ENCODE measurements at places on chromosomes 12 and 14.

- no peak for DNase-seq
- no peaks in the 10 kb centered on the region for H3K27me3 ChIP-seq
- no peaks in the 10 kb centered on the region for H3K4me1 ChIP-seq
- no peaks in the 10 kb centered on the region for H3K36me3 ChIP-seq
- H3K4me3 ChIP-seq: no peak overlapping the region
These were observed 7.0 kb upstream of the HECTD4 start for GRCh38 chr12:112389228-112389627.

DNA sequence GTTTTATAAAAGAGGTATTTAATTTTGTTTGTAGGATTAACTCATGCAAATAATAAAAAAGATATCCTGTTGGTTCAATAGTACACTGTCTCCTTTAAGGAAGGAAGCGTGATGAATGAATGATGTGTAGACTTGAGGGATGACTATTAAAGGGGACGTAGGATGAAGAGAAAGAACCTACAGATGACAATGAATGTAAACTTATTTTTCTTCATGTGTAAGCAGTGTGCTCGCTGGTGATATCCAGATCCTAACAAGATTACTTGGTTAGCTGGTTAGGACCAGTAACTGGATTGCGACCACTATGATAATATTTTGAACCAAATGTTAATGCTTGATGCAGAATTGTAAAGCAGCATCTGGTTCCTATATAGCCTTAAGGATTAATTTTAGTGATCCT is 2.6 kb downstream of the ARF6 start:
- peaks cover 24% of the 10 kb centered on the region for H3K4me1 ChIP-seq
- DNase-seq: no peak
- H3K36me3 ChIP-seq: peaks cover 12% of the 10 kb centered on the region
- H3K27me3 ChIP-seq: no peaks in the 10 kb centered on the region

GRCh38 chr12:26402648-26403047 is 207.3 kb downstream of the SSPN start:
- H3K36me3 ChIP-seq: no peaks in the 10 kb centered on the region
- no peaks in the 10 kb centered on the region for H3K27me3 ChIP-seq
- H3K4me1 ChIP-seq: no peaks in the 10 kb centered on the region
- no peak overlapping the region for H3K27ac ChIP-seq
- H3K4me3 ChIP-seq: no peak overlapping the region

DNA sequence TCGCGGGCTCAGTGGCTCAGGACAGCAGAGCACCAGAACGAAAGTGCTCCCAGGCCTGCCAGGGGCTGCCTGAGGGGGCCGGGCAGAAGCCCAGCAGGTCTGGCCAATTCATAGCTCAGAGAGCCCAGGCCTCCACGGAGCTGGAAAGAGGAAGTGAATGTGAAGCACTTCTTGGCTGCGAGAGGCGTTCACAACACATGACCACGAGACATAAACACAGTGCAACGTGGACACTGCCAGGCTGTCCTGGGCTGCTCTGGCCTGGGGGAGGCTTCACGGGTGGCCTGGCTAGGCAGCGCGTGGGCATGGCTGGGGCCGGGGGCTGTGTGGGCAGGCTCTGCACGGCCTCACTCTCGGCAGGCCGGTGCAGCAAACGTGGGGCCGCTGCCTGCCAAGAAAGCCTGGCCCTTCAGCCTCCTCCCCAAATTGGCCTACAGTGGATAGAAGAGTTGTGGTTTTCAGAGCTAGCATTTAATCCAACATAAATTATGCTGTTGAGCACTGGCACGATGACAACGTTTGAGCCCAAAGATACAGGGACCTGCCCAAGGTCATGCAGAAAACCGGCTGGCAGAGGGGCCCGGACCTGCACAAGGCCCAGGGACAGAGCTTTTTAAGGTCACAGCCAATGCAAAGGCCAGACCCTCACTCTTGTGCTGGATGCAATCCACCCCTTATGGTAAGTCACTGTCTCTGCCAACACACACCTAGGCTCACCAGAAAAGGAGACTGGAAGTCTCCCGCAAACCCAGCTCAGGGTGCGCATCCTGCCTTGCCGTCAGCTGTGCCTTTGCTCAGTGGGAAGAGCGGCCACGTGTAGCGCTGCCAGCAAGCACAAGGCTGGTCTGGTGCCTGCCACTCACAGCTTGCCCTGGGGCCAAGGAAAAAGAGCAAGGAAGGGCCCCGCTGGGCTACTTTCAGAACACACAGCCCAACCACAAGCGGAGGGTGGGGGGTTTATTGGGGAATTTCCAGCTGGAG is 8.6 kb downstream of the SLC25A29 start:
- H3K27ac ChIP-seq: no peak overlapping the region
- no peak overlapping the region for H3K4me3 ChIP-seq
- H3K36me3 ChIP-seq: no peaks in the 10 kb centered on the region
- DNase-seq: no peak

GRCh38 chr12:39395866-39396265 is 47.1 kb downstream of the KIF21A start:
- no peak overlapping the region for H3K27ac ChIP-seq
- H3K27me3 ChIP-seq: no peaks in the 10 kb centered on the region
- no peak for DNase-seq
- H3K4me3 ChIP-seq: no peak overlapping the region
- H3K36me3 ChIP-seq: no peaks in the 10 kb centered on the region

DNA sequence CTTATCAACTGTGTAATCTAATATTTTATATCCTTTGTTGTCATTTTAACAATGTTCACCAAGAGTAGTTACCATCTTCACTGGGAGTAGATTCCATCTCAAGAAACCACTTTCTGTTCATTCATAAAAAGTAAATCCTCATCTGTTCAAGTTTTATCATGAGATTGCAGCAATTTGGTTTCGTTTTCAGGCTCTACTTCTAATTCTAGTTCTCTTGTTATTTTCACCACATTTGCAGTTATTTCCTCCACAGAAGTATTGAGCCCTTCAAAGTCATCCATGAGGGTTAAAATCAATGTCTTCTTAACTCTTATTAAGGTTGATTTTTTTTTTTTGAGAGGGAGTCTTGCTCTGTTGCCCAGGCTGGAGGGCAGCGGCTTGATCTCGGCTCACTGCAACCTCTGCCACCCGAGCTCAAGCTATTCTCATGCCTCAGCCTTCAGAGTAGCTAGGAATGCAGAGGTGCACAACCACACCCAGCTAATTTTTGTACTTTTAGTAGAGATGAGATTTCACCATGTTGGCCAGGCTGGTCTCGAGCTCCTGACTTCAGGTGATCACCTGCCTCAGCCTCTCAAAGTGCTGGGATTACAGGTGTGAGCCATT is 276.6 kb downstream of the ACSS3 start:
- no peaks in the 10 kb centered on the region for H3K4me1 ChIP-seq
- H3K27me3 ChIP-seq: no peaks in the 10 kb centered on the region
- H3K36me3 ChIP-seq: no peaks in the 10 kb centered on the region
- H3K27ac ChIP-seq: no peak overlapping the region
- no peak overlapping the region for H3K4me3 ChIP-seq

DNA sequence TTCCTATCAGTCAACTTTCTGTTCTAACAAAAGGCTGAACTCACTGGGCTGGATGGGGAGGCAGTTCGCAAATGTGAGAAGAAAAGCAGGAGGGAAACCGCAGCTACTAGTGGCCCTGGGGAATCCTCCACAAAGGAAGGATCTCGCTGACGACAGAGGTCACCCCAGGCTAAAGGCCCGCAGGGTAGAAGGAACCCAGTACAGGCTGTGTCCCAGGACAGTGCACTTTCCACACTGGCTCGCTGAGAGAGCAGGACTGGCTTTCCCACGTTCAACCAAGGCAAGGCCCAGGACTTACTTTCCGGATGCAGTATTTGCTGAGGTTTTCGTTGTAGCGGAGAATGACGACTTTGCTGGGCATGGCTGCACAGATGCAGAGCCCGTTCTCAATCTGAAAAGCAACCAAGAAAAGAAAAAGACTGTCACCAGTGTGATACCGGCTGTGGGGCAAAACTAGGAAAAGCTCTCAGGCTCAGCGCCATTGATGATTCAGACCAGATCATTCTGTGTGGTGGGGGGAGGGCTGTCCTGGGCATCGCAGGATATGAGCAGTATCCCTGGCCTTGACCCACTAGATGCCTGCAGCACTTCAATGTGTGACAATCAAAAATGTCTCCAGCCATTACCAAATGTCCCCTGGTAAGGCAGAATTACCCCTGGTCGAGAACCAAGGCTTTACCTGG is 36.3 kb downstream of the PRKAB1 start:
- no peaks in the 10 kb centered on the region for H3K4me1 ChIP-seq
- no peak overlapping the region for H3K27ac ChIP-seq
- no peak overlapping the region for H3K4me3 ChIP-seq
- DNase-seq: no peak
- peaks cover 13% of the 10 kb centered on the region for H3K36me3 ChIP-seq

- no peaks in the 10 kb centered on the region for H3K4me1 ChIP-seq
- no peak overlapping the region for H3K4me3 ChIP-seq
- no peak for DNase-seq
- no peak overlapping the region for H3K27ac ChIP-seq
These were observed 52.0 kb downstream of the PEX5 start for GRCh38 chr12:7241404-7242005.

DNA sequence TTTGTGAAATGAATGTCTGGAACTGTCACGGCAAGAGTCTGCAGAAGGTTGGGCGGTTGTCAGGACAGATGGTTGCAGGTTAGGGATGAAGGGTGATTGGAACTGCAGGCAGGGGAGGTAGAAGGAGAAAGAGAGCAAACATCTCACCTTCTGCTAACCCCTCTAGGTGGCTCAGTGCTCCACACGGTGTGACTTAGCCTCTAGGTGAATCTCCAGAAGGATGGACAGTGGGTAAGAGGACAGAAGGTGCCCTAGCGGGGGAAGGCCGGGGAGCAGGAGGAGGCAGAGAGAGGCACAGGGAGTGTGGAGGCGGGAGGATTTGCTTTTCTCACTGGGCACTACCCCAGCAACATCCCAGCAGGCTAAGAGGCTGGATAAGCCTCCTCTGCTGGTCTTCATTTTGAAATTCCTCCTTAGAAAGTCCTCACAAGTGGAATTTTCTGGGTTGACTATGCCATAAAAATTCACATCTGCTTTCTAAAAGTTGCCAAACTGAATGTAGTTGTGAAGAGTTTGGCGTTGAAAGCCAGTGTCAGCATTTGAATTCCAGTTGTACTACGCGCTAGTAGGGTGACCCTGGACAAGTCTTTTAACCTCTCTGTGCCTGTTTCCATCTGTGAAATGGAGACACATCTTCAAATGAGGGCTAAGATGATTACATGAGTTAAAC is 10.7 kb upstream of the GPR68 start:
- H3K4me3 ChIP-seq: no peak overlapping the region
- H3K36me3 ChIP-seq: no peaks in the 10 kb centered on the region
- DNase-seq: no peak

GRCh38 chr12:89140602-89141238 is 211.6 kb downstream of the DUSP6 start:
- DNase-seq: no peak
- no peaks in the 10 kb centered on the region for H3K27me3 ChIP-seq
- H3K36me3 ChIP-seq: no peaks in the 10 kb centered on the region
- H3K4me3 ChIP-seq: no peak overlapping the region

DNA sequence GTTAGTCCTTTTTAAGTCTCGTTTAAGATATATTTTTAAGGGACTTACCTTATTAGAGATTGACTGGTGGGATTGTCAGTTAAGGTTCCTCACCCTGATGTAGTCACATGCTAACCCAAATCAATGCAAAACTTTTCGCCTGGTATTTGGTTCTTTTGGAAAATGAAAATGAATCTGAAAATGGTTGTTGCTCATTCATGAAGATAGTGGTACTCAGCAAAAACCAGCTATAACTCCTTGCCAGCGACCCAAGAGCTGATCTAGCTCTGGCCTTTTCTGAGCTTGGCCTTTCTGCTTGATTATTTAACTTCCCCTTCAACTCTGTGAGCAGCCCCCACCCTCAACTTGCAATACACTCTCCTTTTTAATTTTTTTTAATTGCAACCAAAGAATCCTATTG is 85.0 kb upstream of the GTF2A1 start:
- peaks cover 26% of the 10 kb centered on the region for H3K4me1 ChIP-seq
- H3K36me3 ChIP-seq: no peaks in the 10 kb centered on the region
- H3K4me3 ChIP-seq: no peak overlapping the region
- H3K27me3 ChIP-seq: no peaks in the 10 kb centered on the region

GRCh38 chr14:100677152-100677551 is 49.5 kb upstream of the DLK1 start:
- no peak for DNase-seq
- H3K27ac ChIP-seq: no peak overlapping the region
- H3K36me3 ChIP-seq: no peaks in the 10 kb centered on the region
- H3K4me1 ChIP-seq: peaks cover 58% of the 10 kb centered on the region
- H3K27me3 ChIP-seq: no peaks in the 10 kb centered on the region

- H3K27ac ChIP-seq: no peak overlapping the region
- H3K4me1 ChIP-seq: no peaks in the 10 kb centered on the region
- H3K4me3 ChIP-seq: no peak overlapping the region
- H3K27me3 ChIP-seq: no peaks in the 10 kb centered on the region
These were observed 32.2 kb upstream of the NUBPL start for GRCh38 chr14:31529053-31529452.

GRCh38 chr12:27233814-27234213 is 10.3 kb upstream of the STK38L start:
- no peaks in the 10 kb centered on the region for H3K4me1 ChIP-seq
- H3K27ac ChIP-seq: no peak overlapping the region
- no peaks in the 10 kb centered on the region for H3K27me3 ChIP-seq
- no peak for DNase-seq

GRCh38 chr12:89951050-89951693 is 242.5 kb upstream of the ATP2B1 start:
- peaks cover 39% of the 10 kb centered on the region for H3K4me1 ChIP-seq
- no peak overlapping the region for H3K27ac ChIP-seq

- DNase-seq: peak; percentile 41
- H3K4me1 ChIP-seq: peaks cover 15% of the 10 kb centered on the region
- H3K4me3 ChIP-seq: no peak overlapping the region
- no peaks in the 10 kb centered on the region for H3K36me3 ChIP-seq
- H3K27me3 ChIP-seq: no peaks in the 10 kb centered on the region
These were observed 17.2 kb downstream of the DPF3 start for GRCh38 chr14:72876710-72877063.

- DNase-seq: no peak
- H3K27ac ChIP-seq: no peak overlapping the region
- H3K27me3 ChIP-seq: no peaks in the 10 kb centered on the region
- H3K36me3 ChIP-seq: no peaks in the 10 kb centered on the region
These were observed 160.3 kb downstream of the PIWIL1 start for GRCh38 chr12:130497991-130498390.

DNA sequence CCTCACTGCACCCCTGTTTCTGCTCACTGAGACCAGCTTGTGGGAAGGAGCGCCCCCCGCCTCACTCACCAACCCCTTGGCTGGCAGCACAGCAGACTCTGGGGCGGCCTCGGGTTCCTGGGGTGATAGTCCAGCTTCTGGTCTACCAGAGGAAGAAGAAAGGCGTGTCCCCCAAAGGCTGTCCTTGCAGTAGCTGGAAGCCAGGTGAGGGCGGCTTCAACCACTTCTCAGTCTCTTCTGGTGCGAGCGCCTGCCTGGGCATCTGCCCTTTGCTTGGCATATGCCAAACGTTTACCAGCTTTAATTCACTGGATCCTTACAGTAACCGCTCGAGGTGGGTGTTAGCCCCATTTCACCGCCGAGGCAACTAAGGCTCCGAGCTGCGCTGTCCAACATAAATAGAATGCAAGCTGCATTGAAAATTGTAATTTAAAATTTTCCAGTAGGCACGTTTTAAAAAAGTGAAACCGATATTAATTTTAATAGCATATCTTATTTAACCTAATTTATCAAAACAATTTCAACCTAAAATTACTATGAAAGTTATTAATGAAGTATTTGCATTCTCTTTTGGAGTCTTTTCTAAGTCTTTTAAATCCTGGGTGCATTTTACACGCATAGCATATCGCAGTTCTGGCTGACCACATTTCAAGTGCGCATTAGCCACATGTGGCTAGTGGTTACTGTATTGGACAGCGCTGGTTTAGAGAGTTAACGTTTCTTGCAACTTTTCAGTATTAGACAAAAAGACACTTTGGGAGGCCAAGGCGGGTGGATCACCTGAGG is 872 bp downstream of the FAM177A1 start:
- peak overlapping the region; percentile 73 for H3K27ac ChIP-seq
- peaks cover 11% of the 10 kb centered on the region for H3K4me1 ChIP-seq
- no peaks in the 10 kb centered on the region for H3K27me3 ChIP-seq
- peak overlapping the region; percentile 81 for H3K4me3 ChIP-seq
- H3K36me3 ChIP-seq: peaks cover 3% of the 10 kb centered on the region
